ENCODE measurements at places on chromosomes 4 and X.
A peak's percentile ranks its signal among the peaks of the same experiment; 100 is the strongest.

DNA sequence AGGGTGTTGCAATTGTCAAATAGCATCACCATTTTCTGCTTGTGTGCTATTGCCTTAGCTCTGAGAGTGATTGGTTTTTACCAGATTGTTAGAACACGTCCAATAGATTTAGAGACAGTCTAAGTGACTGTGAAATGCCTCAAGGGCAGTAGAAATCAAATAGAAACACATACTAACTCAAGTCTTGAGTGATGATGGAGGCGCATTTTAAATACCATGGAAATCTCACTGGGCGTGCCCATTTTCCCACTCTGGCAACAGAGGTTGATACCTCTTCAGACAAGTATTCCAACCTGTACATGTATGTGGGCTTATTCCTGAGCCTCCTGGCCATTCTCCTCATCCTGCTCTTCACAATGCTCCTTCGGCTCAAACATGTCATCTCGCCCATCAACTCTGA, 7.2 kb downstream of the SERTM2 start:
- no peak for DNase-seq

GRCh38 chrX:19955306-19955705, 35.6 kb downstream of the BCLAF3 start:
- no peak for DNase-seq

- DNase-seq: peak; percentile 79
These were observed at the start of gene ELF2 for GRCh38 chr4:139177049-139177868. TSS of gene ELF2 (minus strand) at chr4:139177218. CDS start at chr4:139137701, 39,517 bp downstream.

GRCh38 chr4:48109413-48110263, 24.4 kb downstream of the TXK start:
- no peak for DNase-seq

- DNase-seq: no peak
These were observed 167.7 kb downstream of the NPNT start for GRCh38 chr4:106063009-106063408.

DNA sequence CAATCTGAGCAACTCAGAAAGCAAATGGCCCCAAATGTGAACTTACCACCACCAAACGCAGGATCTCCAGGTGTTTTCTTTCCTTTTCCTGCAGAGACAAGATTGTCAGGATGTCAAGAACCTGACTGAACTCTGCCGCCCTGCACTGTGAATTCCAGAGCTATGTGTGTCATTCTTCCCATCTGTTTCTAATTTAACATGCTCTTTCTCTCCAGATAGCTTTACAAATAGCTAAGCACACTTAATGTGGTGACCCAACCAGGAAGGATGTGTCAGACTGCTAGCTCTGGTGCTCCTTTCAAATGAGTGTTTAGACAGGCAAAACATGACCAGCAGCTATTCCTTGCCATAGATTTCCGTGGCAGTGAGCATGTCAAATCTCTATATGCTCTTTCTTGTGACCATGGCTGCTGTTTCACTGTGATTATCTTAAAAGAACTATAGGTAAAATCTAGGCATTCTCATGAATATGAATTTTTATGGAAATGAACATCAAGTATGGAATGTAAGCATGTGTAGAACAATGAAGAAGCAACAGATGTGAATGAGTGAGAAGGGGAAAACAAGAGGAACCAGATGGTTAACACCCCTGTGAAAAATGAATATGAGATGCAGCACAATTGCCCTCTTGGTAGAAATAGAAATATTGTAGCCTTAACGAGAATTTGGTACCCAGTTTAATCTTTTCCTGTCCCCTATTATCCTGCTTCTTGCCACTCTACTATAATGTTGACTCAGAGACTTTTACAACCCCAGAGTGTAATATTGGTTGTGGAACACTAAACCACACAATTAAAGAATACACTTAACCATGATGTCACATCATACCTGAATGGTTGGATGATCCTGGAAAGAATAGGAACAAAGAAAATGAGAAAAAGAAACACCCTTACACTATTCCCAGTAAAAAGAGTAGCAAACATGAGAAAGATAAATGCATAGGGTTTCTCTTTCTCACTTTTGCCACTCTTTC, 247.8 kb upstream of the DKK2 start:
- no peak for DNase-seq

GRCh38 chr4:74638689-74639088, 155.6 kb downstream of the BTC start:
- no peak for DNase-seq

- no peak for DNase-seq
These were observed 45.2 kb downstream of the MAGEB17 start for GRCh38 chrX:16212436-16212835.

DNA sequence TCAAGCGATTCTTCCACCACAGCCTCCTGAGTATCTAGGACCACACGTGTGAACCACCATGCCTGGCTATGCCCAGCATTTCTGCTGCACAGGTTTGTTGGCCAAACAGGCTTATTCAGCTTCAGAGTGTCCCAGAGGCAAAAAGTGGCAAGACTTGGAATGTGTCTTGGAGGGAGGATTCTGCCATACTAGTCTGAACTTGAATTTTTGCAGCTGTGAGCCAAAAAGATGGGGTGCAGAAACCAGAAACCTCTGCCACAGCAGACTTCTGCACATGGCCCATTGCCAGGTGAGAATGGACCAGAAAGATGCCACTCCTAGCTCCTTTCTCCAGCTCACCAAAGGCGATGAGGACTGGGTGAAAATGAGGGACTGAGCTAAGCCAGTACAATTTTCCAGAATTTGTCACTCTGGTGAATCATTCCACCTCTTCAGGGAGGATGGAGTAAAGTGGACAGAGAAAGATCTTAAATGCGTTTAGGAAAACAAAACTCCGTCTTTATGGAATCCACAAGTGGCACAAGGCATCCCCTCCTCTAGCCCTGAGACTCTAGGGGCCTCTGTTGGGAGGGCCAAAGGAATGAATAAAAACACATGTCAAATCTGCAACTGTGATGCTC, 369.1 kb upstream of the CLNK start:
- DNase-seq: no peak

- DNase-seq: peak; percentile 26
These were observed 249.7 kb upstream of the TET2 start for GRCh38 chr4:104896660-104897645.

DNA sequence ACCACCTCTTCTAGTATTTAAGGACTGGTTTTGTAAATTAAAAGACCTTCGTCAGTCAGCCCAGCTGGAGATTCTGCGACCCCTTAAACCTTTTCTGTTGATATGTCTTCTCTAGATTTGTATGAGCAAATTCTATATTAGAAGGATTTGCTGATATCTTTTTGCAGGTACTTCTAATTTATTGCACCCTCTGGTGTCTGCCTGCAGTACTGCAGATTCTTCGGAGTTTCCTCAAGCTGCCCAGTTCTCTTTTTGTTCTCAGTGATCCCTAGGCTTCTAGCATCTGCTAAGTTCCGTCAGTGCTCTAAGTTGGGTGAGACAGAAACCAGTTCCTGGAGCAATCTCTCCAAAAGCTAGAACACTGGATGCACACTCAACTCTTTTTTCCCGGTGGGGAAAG, 545.2 kb downstream of the C4orf33 start:
- no peak for DNase-seq

DNA sequence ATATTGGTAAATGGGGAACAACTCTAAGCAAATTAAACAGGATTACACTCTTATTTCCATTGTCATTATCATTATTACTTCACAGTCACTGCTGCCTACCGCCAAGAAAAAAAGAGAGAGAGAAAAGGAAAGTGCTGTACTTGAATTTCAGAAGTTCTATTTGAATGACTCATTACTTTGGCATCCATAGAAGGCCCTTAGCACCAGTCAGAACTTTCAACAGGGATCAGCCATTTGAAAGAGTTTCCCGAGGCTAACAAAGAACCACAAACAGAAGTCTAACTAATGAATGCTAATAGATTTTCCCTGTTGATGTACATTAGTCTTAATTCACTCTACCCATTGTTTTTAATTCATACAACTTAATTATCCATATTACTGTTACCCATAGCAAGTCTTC, 116.3 kb downstream of the SHROOM4 start:
- no peak for DNase-seq

GRCh38 chr4:82373486-82373815, 340 bp downstream of the HNRNPD start:
- no peak for DNase-seq

GRCh38 chrX:123807835-123808416, 51.9 kb upstream of the XIAP start:
- no peak for DNase-seq

GRCh38 chr4:108954880-108955279, 192.0 kb upstream of the ETNPPL start:
- no peak for DNase-seq

DNA sequence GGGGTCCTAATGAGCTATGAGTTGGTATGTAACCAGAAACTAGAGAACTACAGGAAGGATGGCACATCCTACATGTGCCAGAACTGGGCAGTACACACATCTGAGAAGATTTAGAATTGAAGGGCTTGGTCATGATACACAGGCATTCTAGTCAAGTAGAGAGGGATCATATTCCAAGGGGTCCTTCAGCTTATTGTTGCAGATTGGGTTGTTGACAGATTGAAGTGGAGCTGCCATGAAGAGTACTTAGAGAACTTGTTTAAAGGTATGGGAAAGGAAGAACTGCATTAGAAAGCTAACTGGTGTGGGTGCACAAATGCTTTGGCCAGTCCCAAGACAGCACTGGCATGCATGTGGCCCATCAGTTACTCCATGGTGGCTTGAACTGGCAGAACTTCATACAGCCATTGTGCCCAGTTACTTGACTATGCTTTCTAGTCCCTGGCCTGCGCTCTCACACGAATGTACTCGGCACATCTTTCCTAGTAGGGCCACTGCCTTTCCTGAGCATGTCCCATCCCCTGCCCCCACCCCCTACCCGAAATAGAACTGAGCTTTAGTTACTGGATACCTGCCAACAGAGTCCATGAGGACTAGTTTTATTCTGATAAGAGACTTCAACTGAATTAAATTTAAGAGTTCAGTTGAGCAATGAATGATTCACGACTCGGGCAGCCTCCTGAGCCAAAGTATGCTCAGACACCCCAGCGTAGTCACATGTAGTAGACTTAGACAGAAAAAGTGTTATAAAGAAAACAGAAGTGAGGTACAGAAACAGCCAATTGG, 64.0 kb downstream of the CCNG2 start:
- DNase-seq: no peak

DNA sequence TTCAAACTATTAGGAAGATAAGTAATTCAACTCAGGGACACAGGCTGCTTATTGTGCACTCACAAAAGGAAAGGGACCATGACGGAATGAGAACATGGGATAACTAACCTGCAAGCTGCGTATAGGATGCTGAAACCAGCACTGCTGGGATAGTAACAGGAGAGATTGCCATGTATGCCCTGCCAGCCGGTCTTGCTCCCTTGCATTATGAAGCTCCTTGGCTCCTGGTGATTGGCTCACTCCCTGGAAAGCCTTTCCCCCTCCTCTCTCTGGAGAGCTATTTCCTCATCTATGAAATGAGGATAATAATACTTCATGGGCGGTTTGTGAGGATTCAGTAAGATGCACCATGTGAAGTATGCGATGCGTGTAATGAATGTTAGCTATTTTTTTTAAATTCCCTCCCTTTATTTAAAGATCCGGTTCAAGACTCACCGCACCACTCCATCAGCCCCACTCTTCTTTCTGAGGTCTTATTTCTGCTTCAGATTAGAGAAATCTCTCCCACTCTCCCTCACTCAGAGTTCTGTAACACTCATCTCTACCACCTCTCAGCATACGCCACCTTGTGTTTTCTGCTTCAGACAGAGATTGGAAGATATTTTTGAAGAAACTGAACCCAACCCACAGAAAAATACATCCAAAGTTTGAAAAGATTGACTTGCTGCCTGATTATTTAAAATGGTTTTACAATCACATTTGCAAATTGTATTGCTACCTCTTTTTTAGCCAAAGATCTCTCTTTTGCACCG, 18.4 kb downstream of the MSMO1 start:
- DNase-seq: no peak

GRCh38 chr4:176939445-176939844, 146.7 kb upstream of the VEGFC start:
- no peak for DNase-seq

DNA sequence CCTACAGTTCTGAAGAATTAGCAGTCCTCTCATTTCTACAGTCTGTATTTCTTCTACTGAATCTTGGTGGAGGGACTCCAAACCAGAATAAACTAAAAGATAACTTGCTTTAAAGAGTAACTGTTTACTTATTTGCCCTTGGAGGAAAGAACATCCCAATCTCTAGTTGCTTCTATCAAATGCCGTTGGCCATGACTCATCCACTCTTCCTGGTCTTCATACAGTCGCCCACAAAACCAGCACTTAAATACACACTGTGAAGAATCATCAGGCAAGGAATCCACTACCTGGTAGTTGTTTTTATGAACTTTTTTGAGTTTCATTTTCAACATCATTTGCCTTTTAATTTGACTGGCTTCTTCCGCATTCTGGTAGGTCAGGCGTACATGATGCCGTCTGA, 14.2 kb downstream of the ZNF518B start:
- DNase-seq: no peak

DNA sequence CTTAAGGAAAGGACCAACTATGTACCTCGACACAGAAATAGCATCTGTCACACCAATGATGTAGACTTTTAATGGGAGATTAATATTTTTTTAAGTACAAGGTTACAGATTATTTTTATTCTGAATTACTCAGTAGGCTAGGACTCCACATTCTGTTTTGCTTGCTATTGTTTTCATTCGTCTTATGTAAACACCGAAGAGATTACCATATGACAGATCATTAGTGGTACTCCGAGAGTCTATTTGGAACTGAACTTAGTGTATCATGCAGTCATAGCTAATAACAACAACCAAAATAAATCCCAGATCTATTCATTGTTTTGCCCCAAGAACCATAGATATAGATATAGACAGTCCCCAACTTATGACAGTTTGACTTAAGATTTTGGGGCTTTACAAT, 139.7 kb upstream of the SPRY1 start:
- DNase-seq: no peak

- no peak for DNase-seq
These were observed 97.0 kb upstream of the LDB2 start for GRCh38 chr4:16995451-16995850.

DNA sequence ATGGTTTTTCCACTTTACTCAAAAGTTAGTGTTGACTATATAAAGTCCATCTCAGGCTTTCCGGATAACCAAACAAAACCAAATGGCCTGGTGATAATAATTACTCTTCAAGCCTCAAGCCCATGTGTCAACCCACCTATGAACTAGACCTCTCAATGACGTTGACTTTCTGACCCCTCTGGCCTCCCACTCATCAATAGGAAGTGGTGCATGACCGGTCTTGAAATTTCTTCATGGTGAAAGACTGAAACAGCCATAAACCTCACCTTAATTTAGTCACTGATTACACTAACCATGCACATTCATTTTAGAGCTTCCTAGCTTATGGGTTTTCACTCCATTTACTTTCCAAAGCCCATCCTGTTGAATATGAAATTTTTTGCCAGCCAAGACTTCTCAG, 276.0 kb downstream of the KLHL13 start:
- no peak for DNase-seq

- no peak for DNase-seq
These were observed 96.7 kb downstream of the SRPX start for GRCh38 chrX:38124000-38124399.

DNA sequence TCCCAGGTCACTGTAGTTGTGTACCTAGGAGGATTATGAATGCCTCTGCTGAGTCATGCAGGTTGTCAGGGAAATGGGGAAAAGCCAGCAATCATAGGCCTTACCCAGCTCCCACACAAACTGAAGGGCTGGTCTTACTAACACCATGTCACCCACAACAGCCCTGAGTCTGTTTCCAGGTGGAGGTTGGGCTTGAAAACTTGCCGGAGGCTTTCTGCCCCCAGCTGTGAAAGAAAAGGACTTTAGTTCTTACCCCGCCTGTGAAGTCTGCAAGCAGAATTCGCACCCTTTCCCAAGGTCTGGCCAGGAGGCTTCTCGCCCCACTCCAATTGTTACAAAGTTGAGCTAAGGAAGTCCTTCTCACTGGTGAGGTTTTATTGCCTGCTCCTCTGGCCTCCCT, 143.9 kb downstream of the RPS6KA6 start:
- DNase-seq: no peak

All from GM06990 (cell line).